ENCODE measurements at places on chromosomes 6 and 20. TPM values are rescaled to one million over a fixed set of nuclear protein-coding genes. Genes with fewer than 3 reads are reported as not detected.
A peak's percentile ranks its signal among the peaks of the same experiment; 100 is the strongest.

- DNase-seq: no peak
Observed at GRCh38 chr6:88290411-88290810, 124.3 kb upstream of the CNR1 start.

DNA sequence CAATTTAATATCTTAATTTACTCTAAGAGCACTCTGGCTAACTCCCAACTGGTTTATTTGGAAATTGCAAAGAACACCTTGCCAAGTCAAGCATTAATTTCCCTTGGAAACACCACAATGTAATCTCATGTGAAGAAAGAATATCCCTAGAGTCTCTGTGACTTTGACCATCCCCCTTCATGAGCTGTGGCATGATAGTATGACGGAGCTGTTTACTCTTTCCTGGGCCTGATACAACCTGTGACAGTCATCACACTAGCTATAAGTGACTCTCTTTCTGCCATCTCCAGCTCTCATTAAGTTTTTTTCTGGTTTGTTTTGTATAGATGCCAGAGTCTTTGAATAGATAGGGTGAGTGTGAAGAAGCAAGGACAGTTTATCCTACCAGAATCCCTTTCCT lies 470.3 kb upstream of the JARID2 start:
- DNase-seq: no peak

GRCh38 chr6:145681965-145682364 lies 53.4 kb downstream of the EPM2A start:
- DNase-seq: no peak

GRCh38 chr6:163474581-163474980 lies 60.1 kb downstream of the QKI start:
- DNase-seq: no peak

The RFX6 gene
- not detected for total RNA-seq

The C6orf132 gene
- total RNA-seq: 1.3 TPM

The WFDC5 gene
- not detected for total RNA-seq

GRCh38 chr6:165854061-165854862 lies 191.2 kb upstream of the PDE10A start:
- DNase-seq: no peak

GRCh38 chr6:37130704-37131103 lies 39.2 kb upstream of the PIM1 start:
- peak; percentile 82 for DNase-seq

DNA sequence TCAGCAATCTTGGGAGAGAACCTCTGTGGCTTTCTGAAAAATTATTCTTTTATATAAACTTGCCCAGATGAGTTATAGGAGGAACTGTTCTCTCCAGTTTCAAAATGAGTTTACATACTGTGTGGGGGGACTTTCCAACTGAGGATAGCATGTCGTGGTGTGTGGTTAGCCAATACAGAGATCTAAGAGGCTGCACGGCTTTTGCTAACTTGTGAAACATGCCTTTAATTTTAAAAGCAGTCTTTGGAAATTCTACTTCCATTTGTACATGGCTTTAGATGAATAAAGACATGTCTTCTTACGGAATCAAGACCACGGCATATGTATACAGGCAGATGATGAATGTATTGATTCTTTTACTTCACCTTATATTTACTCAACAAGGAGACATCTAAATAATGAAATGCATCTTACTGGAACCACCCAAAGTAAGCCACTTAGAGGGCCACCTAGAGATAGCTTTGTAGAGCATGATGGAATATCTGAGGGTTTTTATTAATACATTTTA lies 39.8 kb downstream of the HIVEP1 start:
- DNase-seq: no peak

DNA sequence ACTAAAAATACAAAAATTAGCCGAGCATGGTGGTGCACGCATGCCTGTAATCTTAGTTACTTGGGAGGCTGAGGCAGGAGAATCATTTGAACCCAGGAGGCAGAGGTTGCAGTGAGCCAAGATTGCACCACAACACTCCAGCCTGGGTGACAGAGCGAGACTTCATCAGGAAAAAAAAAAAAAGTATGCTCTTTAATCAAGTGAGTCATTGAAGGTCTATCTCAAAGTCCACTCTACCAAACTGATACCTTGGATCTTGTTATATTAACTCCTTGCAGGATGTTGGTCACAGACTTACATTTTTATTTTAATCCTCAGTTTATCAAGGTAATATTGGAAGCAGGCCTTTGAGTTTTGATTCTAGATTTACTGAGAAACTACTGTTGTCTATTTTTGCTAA lies 348.7 kb downstream of the COL12A1 start:
- DNase-seq: no peak

GRCh38 chr20:1813674-1814635 lies 81.3 kb upstream of the SIRPA start:
- DNase-seq: peak; percentile 67
